Activated CD8-positive, alpha-beta T cell treated with anti-CD3 and anti-CD28 coated beads, Interleukin-2, amount 10 ng/mL, durations not matched to agents 7 days and 5 days (primary cell): ENCODE measurements at places on chromosomes 16 and 17. TPM values are rescaled to one million over a fixed set of nuclear protein-coding genes. Genes with fewer than 3 reads are reported as not detected.

The PYDC1 gene
- not detected for total RNA-seq

The ELMO3 gene
- total RNA-seq: 7.2 TPM

The KCNJ16 gene
- total RNA-seq: not detected

The NOS2 gene
- total RNA-seq: not detected

GRCh38 chr17:66778531-66779236 is 56.2 kb upstream of the CACNG5 start:
- no peak overlapping the region for H3K27ac ChIP-seq
- no peak for DNase-seq
- H3K4me3 ChIP-seq: no peak overlapping the region
- peaks cover 27% of the 10 kb centered on the region for H3K36me3 ChIP-seq

- peaks cover 68% of the 10 kb centered on the region for H3K4me1 ChIP-seq
- H3K36me3 ChIP-seq: peaks cover 51% of the 10 kb centered on the region
- peak overlapping the region; percentile 91 for H3K27ac ChIP-seq
- DNase-seq: peak; percentile 72
- H3K27me3 ChIP-seq: no peaks in the 10 kb centered on the region
- H3K4me3 ChIP-seq: peak overlapping the region; percentile 91
Observed at GRCh38 chr17:1830288-1830687, 483 bp downstream of the RPA1 start.

GRCh38 chr17:74332017-74332650 is 6.1 kb downstream of the KIF19 start:
- H3K27me3 ChIP-seq: peaks cover 1% of the 10 kb centered on the region
- no peak overlapping the region for H3K4me3 ChIP-seq
- DNase-seq: no peak
- no peak overlapping the region for H3K27ac ChIP-seq

GRCh38 chr16:75927810-75928209 is 201.5 kb upstream of the CPHXL start:
- no peaks in the 10 kb centered on the region for H3K27me3 ChIP-seq
- H3K27ac ChIP-seq: no peak overlapping the region
- no peak overlapping the region for H3K4me3 ChIP-seq
- DNase-seq: no peak
- no peaks in the 10 kb centered on the region for H3K4me1 ChIP-seq
- no peaks in the 10 kb centered on the region for H3K36me3 ChIP-seq

DNA sequence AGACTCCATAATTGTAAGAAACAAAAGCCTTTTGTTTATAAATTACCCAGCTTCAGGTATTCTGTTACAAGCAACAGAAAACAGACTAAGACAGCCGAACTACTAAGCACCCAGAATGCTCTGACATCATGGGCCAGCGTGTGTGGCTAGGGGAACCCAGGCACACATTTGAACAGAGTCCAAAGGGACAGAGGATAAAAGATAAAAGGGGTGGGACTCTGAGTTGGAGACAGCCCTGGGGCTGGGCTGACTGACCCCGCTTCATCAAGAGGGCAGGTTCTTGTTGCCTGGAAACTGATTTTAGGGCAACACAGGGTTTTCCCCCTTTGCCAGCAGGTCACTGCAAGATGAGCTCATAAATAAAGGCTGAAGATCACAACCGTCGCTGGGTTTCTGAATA is 30.5 kb upstream of the ZNF287 start:
- peaks cover 6% of the 10 kb centered on the region for H3K27me3 ChIP-seq
- H3K4me3 ChIP-seq: no peak overlapping the region
- H3K27ac ChIP-seq: no peak overlapping the region
- no peak for DNase-seq
- H3K36me3 ChIP-seq: no peaks in the 10 kb centered on the region

GRCh38 chr17:36975922-36976515 is 27.3 kb downstream of the AATF start:
- DNase-seq: no peak
- no peak overlapping the region for H3K4me3 ChIP-seq
- peaks cover 9% of the 10 kb centered on the region for H3K36me3 ChIP-seq
- H3K4me1 ChIP-seq: peaks cover 5% of the 10 kb centered on the region
- no peak overlapping the region for H3K27ac ChIP-seq

DNA sequence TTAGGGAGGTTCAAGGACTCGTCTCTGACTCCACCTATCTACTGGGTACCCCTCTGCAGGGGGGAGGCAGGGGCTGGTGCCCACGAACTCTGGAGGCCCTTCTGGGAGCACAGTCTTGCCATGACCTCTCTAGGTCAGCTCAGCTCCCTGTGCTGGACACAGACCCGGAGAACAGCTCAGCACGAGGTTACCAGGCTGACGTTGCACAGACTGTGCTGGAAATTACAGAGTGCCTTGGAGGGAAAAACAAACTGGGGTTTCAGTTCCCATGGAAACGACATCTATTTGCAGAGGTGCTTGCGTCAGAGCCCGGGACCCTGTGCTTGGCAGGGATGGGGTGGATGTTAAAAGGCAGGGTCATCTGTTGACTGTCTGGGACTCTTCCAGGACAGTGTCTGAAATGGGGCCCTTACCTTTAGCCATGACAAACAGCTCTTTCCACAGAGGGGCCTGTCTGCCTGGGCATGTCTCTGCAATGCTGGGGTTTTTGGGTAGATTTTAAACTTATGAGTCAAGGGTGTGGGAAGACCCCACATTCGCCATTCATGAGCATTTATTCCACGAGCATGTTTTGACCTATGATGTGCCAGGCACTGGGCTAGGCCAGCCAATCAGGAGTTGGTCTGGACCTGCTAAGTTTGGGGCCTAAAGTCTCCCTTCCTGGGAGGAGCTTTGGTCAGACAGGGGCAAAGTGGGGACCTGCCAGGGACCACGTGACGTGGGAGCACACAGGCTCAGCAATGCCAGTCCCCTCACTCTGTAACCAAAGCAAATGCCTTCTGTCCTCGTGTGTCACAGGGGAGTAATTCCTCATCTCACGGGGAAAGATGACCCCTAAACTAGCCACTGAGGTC is 22.5 kb downstream of the CCR7 start:
- peaks cover 91% of the 10 kb centered on the region for H3K4me1 ChIP-seq
- DNase-seq: peak; percentile 51
- peaks cover 4% of the 10 kb centered on the region for H3K36me3 ChIP-seq
- peak overlapping the region; percentile 44 for H3K4me3 ChIP-seq
- H3K27ac ChIP-seq: peak overlapping the region; percentile 93

DNA sequence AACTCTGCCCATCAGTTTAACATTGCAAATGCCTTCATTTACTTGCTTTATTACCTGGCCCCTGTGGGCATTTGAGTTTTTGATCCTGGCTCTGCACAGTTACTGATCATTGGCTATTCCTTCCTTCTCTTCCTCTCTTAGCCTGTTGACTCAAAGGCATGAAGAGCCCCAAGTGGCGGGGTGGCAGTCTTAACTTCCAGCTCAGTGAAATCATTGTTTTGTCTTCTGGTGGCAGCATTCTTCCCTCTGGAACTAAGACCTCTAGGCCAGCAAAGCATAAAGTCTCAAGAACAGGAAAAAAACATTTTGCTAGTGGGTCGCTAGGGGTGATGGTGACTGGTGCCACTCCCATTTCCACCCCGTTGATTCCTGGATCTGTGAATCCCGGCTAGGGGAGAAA is 52.3 kb upstream of the MRTFB start:
- H3K36me3 ChIP-seq: no peaks in the 10 kb centered on the region
- DNase-seq: no peak
- H3K27me3 ChIP-seq: no peaks in the 10 kb centered on the region
- H3K4me3 ChIP-seq: no peak overlapping the region
